GOT3 (cell line): ENCODE measurements at places on chromosomes 3 and 15.

- no peak for DNase-seq
Observed at GRCh38 chr3:25479727-25480010, 51.6 kb downstream of the RARB start.

GRCh38 chr3:129341331-129342141 is 62.9 kb downstream of the HMCES start:
- DNase-seq = no peak

- DNase-seq = no peak
Observed at GRCh38 chr3:168003911-168004310, 91.8 kb downstream of the GOLIM4 start.

- no peak for DNase-seq
Observed at GRCh38 chr15:76932135-76932966, 802 bp downstream of the RCN2 start.

GRCh38 chr3:141091426-141091825 is 40.3 kb downstream of the SPSB4 start:
- no peak for DNase-seq

DNA sequence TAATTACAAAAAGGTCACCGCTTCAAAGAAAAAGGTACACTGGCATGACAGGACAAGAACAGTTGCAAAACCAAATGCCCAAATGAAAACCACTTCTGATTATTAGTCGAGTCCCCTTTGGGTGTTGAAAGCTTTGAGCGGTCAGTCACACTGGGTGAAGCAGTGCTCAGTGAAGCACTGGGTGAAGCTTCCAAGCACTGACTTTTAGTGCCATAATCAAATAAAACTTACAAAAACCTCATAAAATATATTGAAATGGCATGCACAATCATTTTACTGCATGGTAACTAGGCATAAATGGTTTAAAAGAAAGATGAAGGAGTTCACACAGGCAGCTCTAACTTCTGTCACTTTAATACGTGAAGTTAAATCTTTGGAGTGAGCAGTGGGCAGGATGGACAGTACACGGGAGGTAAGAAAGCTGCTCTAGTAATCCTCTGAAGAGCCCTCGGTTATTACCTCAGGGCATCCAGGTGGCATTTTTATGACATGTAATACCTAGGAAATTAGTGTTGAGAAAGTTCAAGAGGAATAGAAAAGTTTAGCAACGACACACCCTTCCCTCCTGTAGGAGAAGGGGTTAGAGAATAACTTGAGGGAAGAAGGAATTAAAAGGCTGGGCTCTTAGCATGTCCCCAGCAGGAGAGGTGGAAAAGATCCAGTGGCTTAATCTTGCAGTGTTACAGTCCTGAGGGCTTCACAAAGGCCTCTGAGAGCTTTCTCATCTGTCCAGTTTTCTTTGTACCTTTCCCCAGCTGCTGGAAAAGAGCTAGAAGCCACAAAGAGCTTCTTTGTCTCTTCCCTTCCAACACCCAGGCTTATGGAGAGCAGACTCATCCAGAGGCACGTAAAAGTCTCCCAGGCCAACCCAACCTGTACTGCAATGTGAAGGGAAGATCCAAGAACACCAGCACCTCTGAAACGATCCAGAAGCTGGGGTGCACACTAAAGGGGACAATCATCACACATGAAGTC is 64.9 kb upstream of the MYO5C start:
- no peak for DNase-seq

DNA sequence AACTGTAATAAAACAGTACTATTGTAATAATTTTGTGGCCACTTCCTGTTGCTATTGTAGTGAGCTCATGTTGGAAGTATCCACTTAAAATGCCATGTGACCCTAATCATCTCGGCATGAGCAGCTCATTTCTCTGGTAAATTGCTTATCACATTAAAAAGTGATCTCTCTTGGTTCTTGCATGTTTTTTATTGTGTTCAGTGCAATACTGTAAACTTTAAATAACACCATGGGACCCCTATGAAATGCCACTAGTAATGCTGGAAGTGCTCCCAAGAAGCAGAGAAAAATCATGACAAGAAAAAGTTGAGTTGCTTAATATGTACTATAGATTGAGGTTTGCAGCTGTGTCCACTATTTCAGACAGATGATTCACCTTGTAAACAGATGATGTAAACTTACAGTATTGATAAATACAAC is 45.6 kb downstream of the NMD3 start:
- no peak for DNase-seq

DNA sequence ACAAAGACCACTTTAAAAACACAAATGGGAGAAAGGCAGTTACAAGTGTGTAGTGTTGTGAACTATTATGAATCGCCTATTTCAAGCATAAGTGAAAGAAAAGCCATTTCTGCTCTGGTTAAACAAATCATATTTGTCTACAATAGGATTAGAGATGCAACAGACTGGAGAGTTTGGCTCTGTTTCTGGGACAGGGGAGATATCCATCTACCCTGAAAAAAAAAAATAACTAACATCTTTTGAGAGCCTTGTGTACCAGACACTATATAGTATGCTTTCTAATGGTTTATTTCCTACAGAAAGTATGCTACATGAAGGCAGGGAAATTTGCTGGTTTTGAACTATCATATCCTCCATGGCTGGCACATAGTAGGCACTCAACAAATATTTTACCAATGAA is 106.7 kb upstream of the FHIT start:
- no peak for DNase-seq

DNA sequence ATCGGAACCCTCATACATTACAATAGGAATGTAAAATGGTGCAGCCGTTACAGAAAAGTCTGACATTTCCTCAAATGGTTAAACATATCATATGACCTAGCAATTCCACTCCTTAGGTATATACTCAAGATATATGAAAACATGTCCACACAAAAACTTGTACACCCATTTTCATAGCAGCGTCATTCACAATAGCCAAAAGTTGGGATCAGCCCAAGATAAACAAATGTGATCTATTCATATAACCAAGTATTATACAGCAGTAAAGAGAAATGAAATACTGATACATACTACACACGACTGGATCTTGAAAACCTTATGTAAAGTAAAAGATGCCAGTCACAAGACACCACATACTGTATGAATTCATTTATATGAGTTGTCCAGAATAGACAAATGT is 102.4 kb downstream of the MSL2 start:
- DNase-seq = no peak

DNA sequence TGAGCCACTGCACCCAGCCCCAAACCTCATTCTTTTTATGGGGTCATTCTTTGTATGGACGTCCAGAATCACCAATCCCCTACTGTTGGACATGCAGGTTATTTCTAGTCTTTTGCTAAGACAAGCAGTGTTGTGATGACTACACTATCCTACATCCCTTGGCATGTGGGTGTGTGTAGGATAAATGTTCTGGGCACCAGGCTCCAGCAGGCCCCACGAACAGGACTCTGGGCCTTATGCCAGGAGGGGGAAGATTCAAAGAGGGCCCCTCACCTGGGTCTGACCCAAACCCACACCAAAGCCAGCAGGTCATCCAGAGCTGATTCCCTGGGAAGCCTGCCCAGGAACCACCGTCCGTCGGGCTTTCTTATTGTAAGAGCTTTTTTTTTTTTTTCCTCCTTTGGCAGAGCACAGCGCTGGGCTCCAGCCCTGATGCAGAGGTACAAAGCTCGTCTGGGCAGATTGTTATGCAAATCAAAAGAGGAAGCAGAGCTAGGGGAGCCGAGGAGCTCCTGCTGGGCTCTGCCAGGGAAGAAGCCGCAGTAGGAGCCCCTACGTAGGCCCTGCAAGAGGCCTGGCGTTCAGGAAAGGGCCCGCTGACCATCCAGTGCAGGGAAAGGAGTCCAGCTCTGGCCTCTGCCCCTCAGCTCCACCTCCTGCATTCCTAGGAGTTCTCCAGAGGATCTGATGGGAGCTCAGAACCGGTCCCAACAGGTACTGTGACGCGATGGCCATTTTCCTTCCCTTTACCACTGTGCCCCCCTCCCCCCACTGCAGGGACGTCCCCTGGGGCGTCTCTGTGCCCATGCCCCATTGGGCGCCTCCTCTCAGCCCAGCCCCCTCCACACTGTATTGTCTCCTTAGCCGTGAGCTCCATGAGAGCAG is 29.0 kb upstream of the FURIN start:
- no peak for DNase-seq

DNA sequence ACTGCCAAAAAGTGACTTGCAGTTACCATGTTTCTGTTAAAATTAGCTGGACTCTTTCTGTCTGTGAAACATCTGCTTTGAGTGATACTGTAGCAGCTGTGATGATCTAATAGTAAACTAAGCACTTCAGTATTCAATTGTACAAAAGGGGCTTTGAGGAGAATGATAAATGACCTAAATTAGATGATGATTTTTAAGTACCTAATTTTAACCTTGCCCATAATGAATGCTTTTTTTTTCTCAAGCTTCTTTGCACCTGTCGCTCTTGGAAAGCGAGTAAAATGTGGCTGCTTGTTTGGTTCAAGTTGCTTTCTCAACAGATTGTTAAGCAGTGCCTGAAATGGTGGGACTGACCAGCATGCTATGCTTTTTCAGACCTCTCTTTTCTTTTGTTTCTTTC is 752.3 kb downstream of the EPHA3 start:
- no peak for DNase-seq

- no peak for DNase-seq
Observed at GRCh38 chr15:68821190-68821840, 620 bp upstream of the ANP32A start.

DNA sequence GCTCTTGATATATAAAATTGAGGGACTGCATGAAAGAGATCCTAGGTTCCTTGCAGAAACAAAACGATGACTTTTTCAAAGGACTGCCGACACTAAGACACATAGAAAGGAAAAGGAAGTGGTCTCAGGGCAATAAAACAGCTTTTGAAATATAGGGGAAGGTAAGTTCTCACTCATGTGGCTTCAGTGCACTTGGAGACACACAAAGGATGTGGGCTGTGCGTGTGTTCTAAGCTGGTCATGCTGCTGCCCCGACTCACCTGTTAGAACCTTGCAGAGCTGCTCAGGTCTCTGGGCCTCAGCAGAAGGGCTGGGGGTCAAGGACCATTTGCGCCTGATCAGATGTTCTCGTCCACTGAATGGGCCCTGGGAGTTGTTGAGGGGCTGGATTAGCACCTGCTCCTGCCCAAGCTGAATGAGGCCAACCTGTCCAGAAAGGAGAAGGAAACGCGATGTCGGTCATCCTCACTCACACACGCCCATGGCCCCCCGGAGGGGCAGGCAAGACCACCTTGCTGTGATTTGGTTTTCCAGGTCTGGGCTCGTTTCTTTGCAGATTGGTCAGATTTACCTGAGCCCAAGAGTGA is 11.1 kb downstream of the ADAMTS17 start:
- no peak for DNase-seq

DNA sequence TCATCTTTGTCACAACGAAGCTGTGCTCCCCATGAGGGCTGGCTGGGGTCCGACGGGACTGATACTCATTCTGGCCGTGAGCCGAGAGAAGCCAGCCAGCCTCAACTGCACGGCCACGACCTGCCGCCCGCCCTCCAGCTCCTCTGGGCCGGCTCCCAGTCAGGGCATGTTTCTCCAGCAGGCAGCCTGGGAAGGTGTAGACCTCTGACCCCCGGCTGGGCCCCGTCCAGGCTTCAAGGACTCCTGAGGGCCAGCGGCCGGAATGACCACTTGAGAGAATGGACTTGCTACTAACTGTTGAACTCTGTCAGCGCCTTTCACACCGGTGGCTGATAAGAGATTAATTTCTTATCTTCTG is 18.1 kb upstream of the MUC4 start:
- no peak for DNase-seq

- DNase-seq = no peak
Observed at GRCh38 chr15:40047415-40048210, 8.6 kb upstream of the SRP14 start.

DNA sequence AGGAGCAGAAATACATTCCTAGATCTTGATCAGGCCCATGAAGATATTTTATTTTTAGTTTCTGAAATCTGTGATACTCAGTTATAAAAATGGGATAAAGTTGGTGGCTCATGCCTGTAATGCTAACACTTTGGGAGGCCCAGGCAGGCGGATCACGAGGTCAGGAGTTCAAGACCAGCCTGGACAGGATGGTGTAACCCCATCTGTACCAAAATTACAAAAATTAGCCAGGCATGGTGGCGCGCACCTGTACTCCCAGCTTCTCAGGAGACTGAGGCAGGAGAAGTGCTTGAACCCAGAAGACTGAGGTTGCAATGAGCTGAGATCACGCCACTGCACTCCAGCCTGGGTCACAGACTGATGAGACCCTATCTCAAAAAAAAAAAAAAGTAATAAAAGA is 105.5 kb downstream of the IL1RAP start:
- no peak for DNase-seq

GRCh38 chr3:150247441-150247840 is 160.7 kb upstream of the TSC22D2 start:
- no peak for DNase-seq

GRCh38 chr3:117728226-117728625 is 1018.6 kb downstream of the TUSC7 start:
- DNase-seq = no peak

- no peak for DNase-seq
Observed at GRCh38 chr3:157029365-157029790, 130.6 kb downstream of the CCNL1 start.

DNA sequence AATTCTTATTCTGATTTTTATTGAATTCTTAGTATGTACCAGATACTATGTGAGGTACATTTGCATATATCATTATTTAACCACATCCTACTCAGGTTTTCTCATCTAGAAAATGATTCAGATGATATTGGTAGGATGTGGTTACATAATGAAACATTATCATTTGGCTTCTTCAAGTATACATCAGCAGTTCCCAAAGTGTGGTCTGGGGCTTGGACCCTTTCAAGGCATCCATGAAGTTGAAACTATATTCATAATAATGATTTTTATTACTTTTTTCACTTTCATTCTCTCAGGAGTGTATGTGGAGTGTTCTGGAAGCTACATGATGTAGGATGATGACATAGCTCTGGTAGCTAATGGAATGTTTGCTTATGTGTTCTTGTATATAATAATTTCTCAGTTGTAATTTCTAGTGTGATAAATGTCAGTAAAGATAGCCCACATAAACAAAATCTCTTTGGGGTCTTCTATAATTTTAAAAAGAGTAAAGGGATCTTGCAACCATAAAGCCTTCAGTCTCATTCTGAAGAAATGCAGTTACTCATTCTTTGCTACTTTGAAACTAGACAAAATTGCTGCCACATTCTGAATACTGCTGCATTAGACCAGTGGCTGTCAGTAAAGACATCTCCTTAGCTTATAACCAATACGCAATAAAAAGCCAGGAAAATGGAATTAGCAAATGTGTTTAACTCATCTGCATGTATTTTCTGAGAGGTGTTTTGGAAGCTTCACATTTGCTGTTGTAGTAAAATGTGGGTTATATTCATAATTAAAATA is 95.8 kb downstream of the PPARG start:
- DNase-seq = no peak
